ENCODE measurements at places on chromosomes 7 and 10.

- no peak for DNase-seq
These were observed 431.8 kb upstream of the MGMT start for GRCh38 chr10:129035052-129035827.

GRCh38 chr10:102300278-102300843 is 55.0 kb downstream of the GBF1 start:
- no peak for DNase-seq

- DNase-seq, result no peak
These were observed 3.1 kb upstream of the SMURF1 start for GRCh38 chr7:99146979-99147378.

DNA sequence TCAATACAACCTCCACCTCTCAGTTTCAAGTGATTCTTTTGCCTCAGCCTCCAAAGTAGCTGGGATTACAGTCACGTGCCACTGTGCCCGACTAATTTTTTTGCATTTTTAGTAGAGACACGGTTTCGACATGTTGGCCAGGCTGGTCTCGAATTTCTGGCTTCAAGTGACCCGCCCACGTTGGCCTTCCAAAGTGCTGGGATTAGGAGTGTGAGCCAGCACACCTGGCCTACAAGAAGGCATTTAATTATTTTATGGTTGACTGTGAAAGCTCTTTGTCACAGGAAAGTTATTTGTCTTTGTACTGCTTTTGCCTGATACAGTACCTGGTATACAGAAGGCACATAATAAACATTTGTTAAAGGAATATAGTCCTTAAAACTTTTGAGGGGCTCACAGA is 12.9 kb downstream of the MYOZ1 start:
- no peak for DNase-seq

DNA sequence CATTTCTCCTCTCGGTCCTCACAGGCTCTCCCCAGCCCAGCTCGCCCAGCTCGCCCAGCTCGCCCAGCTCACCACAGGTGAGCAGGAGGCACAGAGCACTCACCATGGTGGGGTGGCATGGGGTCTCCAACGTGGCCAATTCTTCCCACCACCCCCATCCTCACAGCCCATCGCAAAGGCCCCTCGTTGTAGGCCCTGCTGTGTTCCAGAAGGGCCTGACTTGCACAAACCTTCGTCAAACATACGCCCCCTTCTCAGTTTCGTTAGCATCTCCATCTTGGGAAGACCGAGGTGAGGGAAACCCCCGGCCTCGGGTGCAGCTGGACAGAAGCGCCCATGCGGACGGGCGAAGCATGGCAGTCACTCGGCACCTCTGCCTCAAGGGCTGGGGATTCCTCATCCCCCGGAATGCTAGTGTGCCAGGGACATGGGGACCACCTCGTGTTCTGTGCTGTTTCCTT is 304.6 kb downstream of the TNS3 start:
- no peak for DNase-seq

- no peak for DNase-seq
These were observed 179.3 kb downstream of the XPNPEP1 start for GRCh38 chr10:109744020-109744419.

DNA sequence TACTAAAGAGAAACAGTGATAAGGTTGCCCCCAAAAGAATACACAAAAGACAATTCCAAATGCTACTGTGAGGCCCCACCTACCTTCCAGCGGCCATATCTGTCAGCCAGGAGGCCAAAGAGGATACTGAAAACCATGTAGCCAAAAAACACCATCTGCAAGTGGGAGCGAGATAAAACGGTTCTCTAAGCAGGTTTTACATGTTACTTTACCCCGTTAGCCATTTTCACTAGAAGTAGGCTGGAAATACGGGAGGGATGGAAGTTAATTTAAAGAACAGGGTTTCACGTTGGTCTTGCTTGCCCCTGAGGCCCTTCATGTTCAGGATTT is 38.2 kb downstream of the SVOPL start:
- no peak for DNase-seq

DNA sequence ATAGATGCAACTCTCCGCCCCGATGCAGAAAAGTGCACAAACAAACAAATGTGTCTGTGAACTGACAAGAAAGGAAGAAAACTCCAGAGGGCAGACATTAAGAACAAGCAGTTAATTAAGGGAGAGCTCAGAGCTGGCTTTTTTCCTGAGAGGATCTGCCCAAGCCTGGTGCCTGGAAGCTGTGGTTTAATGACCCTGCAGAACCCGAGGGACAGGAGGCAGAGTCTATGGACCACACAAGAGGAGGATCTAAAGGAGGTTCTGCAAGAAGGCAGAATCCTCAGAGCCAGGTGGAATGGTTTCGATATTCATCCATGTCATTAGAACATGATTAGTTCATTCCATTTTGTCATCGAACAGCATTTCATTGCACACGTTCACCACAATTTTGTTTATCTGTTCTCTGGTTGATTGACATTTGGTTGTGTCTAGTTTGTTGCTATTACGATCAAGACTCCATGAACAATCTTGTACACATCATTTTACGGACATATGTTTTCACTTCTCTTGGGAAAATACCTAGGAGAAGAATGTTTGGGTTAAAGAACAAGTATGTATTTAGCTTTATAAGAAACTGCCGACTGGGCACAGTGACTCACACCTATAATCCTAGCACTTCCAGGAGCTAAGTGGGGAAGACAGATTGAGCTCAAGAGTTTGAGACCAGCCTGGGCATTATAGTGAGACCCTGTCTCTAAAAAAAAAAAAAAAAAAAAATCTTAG is 560.2 kb downstream of the CALN1 start:
- peak; percentile 57 for DNase-seq

DNA sequence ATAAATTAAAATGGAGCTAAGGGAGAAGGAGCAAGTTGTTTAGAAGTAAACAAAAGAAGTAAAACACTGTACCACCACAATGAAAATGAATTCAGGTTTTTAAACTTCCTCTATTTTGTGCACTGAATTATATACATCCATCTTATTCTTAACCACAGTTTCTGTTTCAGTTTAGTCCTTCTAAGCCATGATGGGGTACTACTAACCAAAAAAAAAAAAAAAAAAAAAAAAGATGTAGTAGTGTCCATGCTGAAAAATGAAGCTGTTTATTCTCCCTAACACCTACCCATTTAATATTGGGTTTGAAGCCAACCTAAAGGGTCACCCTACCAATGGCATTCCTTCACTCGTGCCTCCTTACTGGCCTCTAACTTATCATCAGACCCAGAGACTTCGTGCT is 3.4 kb upstream of the BMPR1A start:
- no peak for DNase-seq

DNA sequence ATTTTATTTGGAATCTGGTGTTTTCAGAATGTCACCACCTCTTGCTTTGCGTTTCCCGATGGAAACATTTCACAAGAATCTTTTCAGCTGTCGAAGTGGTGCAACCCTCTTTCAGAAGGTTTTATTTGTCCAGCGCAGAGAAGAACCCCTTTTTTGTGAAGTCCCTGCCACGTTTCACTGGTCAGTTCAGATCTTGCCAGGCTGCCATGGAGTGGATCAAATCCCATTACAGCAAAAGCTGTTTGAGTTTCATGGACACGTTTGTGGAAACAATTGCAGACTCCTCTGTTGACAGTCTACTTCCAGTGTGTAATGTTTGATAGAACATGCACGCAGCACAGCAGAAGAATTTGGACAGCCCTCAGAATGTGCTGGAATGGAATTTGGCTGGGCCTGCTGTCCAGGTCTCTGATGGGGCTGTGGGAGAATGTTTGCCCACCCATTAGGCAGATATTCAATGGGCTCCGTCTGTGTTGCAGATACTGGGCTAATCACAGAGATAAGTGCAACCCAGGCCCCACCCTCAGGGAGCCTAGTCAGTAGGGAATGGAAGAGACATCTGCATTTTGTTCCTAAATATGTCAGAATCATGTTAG is 143.2 kb downstream of the GRK5 start:
- DNase-seq, result no peak

GRCh38 chr7:69245646-69246045 is 352.6 kb upstream of the AUTS2 start:
- DNase-seq, result peak; percentile 81

- no peak for DNase-seq
These were observed 658 bp upstream of the SGCE start for GRCh38 chr7:94656658-94656924.

DNA sequence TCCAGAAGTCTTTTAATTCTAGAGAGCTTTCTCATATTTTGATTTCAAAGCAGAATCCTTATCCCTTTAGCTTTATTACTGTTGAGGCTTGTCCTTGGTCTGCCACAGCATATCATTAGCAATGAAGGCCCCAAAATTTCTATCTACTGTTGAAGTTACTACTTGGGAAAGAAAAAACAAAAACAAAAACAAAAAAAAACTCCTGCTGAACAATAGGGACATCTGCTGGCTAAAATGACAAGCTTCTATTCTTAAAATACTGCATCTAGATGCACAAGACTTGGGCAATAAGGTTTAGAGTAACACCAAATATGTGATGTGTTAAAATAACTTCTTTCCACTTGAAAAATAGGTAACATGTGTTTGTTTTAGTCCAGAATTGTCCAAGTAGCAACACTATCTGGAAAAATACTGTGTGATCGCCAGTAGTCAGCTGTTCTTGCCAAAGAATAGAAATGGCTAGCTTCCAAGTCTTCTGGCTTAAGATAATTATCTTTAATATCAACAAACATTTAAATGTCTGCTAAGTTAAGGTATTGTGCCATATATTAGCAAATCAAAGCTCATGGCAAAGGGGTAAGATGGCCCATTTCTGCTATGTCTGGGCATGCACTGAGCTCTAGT is 3.8 kb upstream of the DMTF1 start:
- no peak for DNase-seq

GRCh38 chr7:141053626-141054025 is 20.2 kb upstream of the TMEM178B start:
- no peak for DNase-seq

GRCh38 chr7:150909200-150909995 is 57.1 kb downstream of the AOC1 start:
- no peak for DNase-seq

DNA sequence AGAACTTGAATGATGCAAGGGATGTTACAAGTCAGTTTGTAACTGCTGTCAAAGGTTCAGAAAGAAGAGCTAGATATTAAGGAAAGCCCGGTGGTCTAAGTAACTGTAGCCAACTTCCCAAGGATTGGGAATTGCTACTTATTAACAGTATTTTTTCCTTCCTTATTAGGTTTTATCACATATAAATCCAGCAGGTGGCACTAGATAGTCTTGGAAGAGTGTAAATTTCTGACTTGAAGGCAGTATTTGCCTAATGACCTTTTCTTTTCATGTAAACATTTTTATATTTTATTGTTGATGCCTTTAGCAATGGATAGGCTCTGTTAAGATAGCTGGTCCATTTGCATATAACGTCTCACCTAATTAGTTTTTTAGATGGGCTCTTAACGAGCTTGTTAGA is 51.2 kb downstream of the ANLN start:
- no peak for DNase-seq

DNA sequence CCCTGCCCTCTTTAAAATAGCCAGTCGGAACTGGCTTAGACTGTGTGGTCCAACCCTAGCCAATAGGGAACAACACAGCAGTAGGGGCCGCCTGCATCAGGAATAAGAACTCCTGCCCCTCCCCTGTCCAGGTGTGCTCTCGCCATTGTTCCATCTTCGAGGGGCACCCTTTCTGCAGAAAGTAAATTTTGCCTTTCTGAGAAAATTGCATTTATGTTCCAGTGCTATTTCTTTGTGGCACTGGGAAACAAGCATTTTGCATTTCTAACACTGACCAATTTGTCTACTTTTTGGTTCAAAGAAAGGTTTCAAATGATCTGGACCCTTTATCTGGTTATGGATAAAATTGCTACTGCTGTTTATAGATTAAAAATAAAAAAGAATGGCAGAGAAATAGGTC is 90.2 kb upstream of the AGBL3 start:
- no peak for DNase-seq

- DNase-seq, result peak; percentile 87
These were observed 1.1 kb upstream of the PWWP2B start for GRCh38 chr10:132395704-132396493.

DNA sequence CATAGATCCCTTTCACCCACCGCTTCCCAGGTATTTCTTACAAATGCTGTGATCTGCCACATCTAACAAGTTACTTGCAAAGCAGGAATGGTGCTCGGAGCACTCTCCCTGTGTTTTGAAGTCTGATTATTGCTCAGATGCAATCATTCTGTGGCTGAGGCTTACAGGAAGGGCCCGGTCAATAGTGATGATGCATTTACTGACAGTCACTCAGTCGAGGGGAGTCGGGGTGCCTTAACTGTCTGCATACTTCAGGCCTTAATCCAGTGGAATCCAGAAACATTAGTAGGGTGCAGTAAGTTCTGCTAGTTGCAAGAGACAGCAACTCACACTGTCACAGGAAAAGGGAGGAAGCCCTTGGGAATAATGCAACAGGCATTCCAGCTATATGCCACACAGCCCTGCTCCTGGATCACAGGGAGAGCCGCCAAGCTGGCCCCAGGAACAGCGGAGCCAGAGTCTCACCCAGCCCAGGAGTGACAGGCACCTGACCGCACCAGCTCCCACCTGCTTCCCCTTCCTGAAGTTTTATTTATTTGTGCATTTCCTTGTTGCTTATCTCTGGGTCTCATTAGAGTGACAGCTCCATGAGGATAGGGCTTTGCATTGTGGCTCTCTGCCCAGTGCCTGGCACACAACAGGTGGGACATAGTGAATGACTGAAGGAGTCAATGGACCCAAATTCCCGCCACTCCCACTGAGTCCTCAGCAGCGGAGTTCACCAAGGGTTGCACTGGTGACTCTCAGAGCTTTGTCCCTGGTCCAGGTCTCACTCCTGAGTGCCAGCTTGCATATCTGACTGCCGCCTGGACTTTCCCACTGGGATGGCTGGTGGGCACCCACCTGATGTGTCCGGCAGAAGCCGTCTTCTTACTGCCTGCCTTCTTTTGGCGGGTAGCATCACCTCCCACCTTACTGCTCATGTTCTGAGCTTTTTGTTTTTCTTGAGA is 212.5 kb upstream of the SH2B2 start:
- no peak for DNase-seq

DNA sequence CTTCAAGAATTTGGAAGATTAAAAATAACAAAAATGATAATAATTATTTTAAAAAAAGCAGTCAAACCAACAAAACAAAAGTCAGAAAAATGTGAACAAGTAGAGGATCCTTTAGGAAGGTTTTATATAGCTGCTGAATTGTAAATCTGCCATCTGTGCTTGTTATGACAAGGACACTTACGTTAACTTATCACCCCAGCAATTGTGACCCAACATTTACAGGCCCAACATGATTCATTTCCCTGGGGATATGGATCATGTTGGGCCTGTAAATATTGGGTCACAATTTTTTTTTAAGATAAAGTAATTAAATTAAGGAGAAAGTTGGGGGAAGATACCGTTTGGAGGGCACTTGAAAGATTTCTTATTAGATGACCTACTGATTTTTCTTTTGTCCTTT is 261.4 kb upstream of the HABP2 start:
- no peak for DNase-seq

GRCh38 chr7:95045236-95045923 is 138.0 kb downstream of the PPP1R9A start:
- DNase-seq, result no peak

DNA sequence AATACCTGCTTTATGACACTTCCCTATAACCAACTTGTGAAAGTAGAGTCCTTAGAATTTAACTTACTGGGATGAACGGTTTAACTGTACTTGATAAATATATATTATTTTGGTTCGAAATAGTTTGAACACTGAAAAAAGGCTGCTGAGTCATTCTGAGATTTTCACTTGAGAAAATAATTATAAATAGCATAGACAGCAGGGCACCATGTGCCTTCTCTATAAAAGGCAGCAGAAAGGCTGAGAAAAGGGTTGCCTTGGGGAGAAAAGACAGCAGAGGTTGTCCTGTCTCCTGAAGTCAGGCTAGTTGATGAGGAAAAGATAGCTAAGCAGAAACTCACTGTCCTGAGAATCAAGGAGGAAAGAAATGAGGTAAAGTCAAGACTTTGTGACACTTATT is 92.4 kb downstream of the CTTNBP2 start:
- no peak for DNase-seq

GRCh38 chr7:147635288-147635687 is 955.3 kb upstream of the C7orf33 start:
- DNase-seq, result no peak
